ENCODE measurements at places on chromosomes 12 and 14.

GRCh38 chr14:56423544-56423943, 156.1 kb upstream of the TMEM260 start:
- no peak for DNase-seq

- no peak for DNase-seq
These were observed 29.1 kb upstream of the SOS2 start for GRCh38 chr14:50260511-50260910.

- no peak for DNase-seq
These were observed 185.6 kb upstream of the C14orf180 start for GRCh38 chr14:104393898-104394381.

GRCh38 chr14:53630336-53630735, 326.3 kb downstream of the BMP4 start:
- no peak for DNase-seq

DNA sequence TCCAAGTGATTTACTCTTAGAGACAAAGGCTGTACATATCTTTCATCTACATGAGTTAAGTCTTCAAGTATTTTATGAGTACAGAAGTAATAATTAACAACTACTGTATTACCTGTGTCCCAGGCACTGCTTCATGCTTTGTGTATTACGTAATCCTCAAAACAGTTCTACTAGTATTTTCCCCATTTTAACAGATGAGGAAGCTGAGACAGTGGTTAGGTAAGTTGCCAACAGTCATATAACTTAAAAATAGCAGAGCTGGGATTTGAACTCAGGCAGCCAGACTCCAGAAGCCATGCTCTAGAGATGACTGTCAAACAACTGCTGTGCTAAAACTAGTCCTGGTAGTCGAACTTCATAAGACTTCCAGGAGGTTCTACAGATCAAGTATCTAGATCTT, 10.7 kb downstream of the TRMT5 start:
- DNase-seq = no peak

DNA sequence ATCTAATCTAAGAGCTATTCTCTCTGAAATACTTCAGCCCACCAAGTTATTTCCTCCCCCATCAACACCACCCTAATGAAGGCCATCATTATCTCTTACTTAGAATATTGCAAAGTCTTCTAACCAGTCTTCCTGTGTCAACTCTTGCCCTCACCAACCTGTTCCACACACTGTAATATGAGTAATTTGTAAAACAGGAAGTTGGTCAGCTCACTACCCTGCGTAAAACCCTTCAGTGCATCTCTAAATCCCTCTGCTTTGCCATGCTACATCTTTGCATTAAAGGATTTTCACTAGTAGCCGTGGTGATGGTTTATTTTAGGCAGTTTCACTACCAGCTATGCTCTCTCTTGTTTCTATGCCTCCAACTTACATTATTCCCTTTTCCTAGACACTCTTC, 70.0 kb downstream of the KIF21A start:
- no peak for DNase-seq

Data from A549 (cell line).